NAMALWA (cell line): ENCODE measurements at places on chromosomes 1 and 21.
A peak's percentile ranks its signal among the peaks of the same experiment; 100 is the strongest.

GRCh38 chr1:154276797-154277196 lies 4.4 kb downstream of the HAX1 start:
- DNase-seq: peak; percentile 52

GRCh38 chr1:86504137-86504479 lies 35.4 kb downstream of the CLCA1 start:
- no peak for DNase-seq

- DNase-seq: peak; percentile 19
These were observed 258.5 kb downstream of the TRABD2B start for GRCh38 chr1:47738560-47739182.

DNA sequence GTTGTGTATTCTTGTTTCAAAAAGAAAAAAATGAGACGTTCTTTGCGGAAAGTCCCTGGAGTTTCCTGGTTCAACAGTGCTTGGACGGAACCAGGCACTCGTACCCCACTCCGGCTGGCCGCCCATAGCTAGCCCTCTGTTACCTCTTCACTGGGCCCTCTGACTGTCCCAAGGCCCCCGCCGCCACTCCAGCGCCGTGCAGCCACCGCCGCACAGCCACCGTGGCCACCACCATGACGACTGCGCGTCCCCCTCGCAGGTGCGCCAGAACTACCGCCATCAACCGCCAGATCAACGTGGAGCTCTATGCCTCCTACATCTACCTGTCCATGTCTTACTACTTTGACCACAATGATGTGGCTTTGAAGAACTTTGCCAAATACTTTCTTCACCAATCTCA lies 9.6 kb downstream of the SNIP1 start:
- no peak for DNase-seq

DNA sequence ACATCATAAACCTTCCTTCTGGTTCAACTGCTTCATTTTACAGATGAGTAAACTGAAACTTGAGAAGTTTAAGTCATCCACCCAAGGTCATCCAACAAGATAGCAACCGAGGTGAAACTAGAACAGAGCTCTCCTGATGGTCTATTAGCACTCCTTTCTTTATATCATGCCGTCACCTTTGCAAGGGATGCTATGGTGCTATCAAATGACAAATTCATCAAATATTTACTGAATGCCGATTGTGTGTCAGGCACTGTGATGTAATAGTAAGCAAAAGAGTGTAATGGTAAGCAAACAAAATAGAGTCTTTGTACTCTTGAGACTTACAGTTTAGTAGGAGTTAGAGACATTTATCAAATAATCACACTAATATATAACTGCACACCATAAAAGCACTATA lies 14.0 kb upstream of the SGIP1 start:
- DNase-seq: no peak

DNA sequence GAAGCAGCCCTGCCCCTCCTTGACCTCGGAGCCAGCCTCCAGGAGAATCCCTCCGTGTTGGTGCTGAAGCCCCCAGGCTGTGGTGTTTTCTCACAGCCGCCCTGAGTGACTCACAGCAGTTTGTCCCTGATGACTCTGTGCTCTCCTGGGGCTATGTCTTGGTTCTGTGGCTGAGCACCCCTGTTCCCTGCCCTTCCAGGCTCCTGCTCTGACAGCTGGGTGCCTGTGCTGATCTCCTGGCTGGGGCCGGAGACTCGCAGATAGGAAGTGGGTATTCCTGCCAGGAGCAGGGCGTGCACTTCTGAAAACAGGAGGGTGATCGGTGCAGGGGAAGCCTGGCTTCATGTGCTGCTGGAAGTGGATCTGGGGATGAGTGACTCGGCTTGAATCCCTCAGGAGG lies 34.5 kb downstream of the POFUT2 start:
- DNase-seq: no peak

DNA sequence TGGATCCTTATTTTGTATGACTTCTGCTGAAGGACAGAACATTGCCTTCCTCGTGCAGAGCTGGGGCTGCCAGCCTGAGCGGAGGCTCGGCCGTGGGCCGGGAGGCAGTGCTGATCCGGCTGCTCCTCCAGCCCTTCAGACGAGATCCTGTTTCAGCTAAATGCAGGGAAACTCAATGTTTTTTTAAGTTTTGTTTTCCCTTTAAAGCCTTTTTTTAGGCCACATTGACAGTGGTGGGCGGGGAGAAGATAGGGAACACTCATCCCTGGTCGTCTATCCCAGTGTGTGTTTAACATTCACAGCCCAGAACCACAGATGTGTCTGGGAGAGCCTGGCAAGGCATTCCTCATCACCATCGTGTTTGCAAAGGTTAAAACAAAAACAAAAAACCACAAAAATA lies 27.5 kb upstream of the KDM4A start:
- DNase-seq: no peak

DNA sequence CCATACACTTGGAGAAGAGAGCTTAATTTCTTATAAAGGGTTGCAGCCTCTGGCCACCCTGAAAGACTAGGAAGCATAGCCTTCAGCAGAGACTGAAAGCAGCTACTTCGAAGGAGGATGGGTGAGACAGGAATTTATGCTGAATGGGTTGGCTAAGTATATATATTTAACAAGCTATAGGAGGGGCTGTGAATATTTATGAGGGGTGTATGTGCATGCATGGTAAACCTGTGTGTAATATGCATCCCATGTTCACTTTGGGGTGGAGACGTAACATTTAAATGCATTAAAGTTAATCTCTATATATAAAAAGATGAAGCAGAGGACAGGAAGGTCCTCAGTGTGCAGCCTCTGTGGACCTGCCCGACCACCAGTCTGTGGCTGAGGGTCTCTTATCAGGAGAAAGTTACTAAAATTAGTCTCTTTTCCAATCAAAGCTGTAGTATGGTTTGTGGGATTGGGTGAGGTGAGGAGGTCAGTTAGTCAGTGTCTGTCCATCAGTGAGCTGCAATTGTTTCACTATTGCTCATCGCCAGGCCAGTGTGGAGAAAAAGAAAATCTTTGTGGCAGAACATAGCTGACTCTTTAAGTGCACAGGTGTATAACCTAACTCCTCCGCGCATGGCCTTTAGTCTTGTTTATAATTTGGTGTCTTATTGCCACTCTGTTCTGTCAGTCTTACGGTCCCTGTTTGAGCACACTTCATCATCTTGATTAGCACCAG lies 35.4 kb upstream of the DSCAM start:
- DNase-seq: no peak

- no peak for DNase-seq
These were observed 49.7 kb downstream of the APP start for GRCh38 chr21:26120828-26121227.

GRCh38 chr1:75273110-75273509 lies 138.9 kb downstream of the LHX8 start:
- no peak for DNase-seq

DNA sequence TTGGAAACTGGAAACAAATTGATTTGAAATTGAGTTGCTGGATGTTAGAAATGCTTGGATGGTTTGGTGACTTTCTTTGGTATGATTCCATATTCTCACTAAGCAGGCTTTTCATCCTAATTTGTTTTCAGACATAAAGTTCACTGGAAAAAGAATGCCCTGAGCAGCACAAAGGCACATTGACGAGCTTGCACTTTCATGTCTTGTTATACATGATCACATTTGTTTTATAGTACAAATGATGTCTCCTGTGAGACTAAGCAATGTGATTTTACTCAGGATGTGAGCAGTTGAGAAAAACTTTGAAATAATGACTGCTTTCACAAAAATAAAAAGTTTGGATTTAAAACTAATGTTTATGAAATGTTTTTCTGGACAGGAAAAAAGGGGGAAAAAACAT lies 63.6 kb downstream of the KCNT2 start:
- no peak for DNase-seq

DNA sequence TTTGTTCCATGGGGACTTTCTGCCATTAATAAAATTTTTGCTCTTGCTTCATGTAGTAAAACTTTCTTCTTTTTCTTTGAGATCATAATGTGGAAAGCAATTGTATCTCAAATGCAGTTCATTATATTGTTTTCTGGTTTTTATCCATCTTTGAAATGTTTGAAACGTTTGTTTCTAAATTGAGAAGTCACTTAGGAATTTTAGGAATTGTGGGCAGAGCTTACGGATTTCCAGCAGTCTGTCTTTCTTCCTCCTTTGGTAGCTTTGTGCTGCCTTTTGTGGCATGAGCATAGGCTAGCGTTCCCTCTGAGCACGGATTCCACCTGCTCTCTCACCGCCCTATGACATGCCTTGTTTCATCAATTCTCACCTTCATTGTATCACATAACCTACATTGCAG lies 2.9 kb upstream of the ST6GALNAC5 start:
- DNase-seq: no peak
